ENCODE measurements at places on chromosomes 6 and 20.

GRCh38 chr20:41119614-41120561 is 17.5 kb upstream of the PLCG1 start:
- no peak for DNase-seq

GRCh38 chr6:12232339-12232738 is 57.8 kb upstream of the EDN1 start:
- no peak for DNase-seq

DNA sequence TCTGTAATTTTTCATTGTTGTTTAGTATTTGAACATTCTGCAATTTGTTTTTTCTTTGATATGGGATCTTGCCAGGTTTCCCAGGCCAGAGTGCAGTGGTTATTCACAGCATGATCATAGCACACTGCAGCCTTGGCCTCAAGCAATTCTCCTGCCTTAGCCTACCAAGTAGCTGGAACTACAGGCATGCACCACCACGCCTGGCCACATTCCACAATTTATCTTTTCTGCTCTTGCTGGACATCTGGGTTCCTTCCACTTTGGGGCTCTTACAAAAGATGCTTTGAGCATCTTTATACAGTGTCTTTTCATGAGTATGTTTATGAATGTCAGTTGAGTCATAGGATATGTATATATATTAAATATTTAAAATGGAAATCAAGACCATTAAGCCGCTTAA is 42.0 kb downstream of the PGM3 start:
- no peak for DNase-seq

GRCh38 chr20:52621401-52621800 is 350.8 kb upstream of the TSHZ2 start:
- DNase-seq, result no peak

DNA sequence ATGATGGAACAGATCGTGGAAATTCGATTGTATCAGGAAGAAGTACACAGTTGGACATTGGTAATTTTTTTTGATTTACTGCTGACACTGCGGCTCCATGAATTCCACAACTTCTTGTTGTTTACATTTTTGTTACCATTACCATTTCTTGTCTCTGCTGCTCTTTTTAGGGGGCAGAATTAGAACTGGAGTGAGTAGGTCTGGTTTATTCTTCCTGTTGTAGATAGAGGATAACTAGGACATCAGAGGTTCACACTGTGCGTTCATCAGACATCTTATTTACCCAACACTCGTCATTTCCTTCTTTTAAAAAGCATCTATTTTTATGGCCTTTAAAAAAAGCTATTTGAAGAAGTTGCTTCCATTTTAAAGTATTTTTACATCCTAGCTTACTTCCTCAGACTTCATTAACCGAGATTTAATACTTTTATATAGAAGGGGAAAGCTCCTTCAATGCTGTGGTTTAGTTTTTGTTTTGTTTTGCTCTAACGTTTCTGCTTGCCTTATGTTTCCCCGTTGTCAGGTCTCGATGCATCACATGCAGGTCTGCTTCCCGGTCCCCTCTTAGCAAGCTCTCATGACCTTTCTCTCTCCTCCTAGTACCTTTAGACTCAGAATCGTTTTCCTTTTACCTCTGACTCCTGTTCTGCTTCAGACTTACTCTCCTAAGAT is 139.1 kb downstream of the ARID1B start:
- no peak for DNase-seq

GRCh38 chr6:124881898-124882578 is 80.2 kb upstream of the RNF217 start:
- DNase-seq, result no peak

DNA sequence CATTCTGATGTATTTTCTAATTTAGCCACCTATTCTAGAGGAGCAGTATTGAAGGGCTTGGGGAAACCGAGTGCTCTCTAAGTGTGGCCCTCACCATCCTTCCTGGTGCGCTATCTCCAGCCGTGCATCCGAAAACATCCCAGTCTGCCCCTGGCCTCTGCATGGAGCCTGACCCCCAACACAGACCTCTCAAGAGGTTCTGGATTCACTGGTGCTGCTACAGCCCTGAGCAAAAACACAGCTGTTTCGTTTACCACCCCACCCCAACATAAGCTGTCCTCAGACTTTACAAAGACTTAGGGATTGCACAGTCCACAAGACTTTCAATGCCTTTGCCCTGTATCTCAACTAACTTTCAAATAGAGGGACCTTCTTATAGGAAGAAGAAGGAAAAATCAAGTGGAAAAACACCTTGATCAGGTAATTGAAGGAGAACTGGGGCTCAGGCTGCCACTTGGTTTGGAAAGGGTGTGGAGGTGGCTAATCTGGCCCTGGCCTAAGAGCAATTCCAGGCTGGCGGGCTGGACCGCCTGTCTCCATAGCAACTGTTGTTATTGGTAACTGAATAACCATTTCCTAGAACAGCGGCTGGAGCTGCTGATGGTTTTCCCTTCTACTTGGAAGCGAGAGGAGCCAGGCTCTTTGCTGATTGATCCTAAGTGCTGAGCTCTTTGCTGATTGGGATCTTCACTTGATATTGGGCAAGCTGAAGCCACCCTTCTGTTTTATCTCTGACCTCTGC is 90.2 kb upstream of the TOX2 start:
- peak; percentile 60 for DNase-seq

GRCh38 chr6:148935705-148936435 is 189.0 kb downstream of the UST start:
- no peak for DNase-seq

- DNase-seq, result no peak
These were observed 5.6 kb upstream of the C6orf132 start for GRCh38 chr6:42148058-42148457.

DNA sequence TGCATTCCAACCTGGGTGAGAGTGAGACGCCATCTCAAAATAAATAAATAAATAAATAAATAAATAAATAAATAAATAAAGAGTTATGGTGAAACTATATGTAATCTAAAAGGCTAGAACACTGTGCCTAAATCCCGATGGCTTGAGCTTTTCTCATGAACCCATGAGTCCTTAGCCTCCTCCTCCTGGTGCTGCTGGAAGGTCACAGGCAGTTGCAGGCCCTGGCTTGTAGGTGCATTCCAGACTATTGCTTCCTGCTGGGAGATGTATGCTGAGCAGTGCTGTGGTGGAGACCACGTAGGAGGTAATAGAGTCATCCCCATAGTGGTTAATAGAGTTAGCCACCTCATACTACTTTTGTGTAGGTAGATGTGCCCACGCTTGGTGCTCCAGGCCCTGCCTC is 12.5 kb downstream of the PTK7 start:
- no peak for DNase-seq

DNA sequence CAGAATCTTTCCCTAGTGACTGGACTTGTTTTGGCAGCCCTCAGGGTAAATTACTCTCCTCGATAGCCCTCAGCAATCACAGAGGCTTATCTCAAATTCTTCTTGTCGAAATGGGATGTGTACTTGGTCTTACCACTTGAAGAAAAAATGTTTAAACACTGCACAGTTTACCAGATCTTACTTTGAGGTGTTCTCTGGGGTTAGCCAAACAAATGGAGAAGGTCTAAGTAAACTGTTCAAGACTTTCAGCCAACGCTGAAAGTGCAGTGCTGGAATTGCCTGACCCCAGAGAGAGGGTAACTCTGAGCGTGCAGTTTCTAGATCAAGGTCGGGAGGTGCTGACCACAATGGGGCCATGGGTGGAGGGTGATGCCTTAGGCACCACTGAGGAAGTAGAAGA is 39.2 kb downstream of the MYLIP start:
- no peak for DNase-seq

GRCh38 chr6:49635978-49636712 is 494 bp downstream of the RHAG start:
- DNase-seq, result no peak

DNA sequence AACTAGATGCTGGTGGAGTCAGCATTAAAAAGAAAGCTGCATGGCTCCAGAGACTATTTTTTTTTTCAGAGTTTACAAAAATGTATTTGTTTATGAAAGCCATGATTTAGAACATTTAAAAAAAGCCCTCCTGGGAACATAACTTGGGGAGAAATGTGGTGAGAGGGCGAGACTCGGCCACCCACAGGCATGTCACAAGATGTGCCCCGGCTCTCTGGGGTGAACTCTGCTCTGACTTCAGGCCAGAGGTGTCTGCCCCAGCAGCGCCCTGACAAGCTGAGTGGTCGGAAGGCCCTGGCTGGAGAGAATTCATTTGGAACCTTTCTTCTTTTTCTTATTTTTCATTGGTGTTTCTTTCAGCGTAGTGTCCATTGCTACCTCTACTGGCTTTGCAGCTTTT is 21.7 kb upstream of the RFPL4B start:
- no peak for DNase-seq

DNA sequence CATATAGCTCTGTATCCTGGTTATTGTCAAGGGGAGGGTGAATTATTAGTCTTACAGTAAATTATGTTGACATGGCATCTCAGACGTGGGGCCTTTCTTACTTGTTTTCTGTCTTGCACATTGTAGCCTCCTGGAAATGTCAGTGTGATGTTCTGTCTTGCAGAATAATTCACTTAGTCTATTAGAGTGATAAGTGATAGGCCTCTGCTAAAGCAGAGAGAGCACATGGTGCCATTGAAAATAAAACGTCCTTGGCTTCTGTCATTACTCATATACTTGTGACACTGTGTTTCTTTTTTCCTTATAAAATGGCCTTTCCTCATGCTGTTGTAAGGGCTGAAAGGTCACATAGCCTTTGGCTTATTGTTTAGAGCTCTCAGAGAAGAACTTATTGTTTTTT is 531.0 kb downstream of the EPM2A start:
- DNase-seq, result no peak

DNA sequence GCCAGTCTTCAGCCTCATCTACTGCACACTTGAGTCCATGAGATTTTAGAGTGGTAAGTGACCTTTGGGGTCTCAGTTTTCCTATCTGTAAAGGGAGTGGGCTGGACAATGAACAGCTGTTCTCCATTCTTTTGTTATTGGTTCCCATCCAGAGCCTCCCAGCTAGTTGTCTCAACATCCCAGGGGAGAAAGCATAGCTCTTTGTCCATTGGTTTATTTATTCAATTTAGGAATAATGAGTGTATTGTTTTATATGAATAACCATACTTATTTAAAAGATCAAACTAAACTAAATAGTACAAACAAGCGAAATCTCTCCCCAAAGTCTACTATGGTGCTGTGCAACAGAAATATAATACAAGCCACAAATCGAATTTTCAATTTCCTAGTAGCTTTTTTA is 13.7 kb downstream of the PIGT start:
- DNase-seq, result no peak

DNA sequence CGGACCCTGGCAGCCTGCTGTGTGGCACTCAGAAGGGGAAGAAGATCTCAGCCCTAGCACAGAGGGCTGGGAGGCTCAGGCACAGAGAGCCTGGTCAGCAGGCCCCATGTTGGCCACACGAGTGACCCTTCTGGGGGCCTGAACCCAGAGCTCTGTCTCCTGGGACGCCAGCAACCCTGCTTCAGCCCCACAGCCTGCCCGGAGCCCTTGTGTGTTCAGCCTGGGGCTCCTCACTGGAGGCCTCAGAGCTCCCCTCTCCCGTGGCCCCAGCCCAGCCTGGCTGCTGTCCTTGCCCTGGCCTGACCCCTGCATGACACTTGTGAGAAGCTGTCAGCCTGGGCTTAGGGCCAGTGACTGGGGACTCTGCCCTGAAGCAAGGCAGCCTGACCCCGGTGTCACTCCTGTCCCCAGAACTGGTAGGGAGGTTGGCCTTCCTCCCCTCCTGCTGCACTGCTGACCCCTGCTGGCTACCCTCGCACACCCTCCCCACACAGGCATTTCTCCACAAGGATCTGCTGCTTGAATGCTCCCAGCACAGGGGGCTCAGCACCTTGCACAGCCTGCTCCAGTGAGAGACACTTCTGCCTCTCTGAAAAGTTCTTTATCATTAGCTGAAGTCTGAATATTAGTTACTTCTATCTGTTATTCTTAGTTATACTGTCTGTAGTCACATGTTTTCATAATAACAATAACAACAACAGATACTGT is 15.4 kb upstream of the IP6K3 start:
- DNase-seq, result no peak

DNA sequence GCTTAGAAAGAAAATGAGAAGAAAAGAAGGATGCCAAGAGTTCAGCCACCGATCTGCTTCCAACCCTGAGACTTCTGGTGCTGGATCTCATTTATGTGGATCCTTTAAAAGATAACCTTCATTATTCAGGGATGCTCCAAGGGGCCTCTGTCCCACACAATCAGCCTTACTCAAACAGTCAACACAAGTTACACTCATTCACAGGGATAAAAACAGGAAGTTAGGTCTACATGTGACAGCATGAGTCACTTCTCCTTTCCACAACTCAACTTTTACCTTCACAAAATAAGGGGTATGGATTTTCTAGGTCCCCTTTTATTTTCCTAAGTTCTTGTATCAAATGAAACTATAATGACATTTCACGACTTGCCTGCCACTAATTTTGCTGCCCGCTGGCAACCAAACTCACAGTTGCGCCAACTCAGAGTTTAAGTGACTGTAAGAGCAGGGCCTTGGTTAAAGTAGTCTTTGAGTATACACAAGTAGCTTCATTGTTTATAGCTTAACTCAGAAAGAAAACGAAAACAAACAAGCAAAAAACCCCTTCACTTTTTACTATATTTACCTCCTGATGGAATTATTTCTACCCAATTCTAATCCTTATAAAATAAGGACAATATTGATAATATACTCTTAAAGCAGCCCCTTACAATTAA is 278.8 kb upstream of the RUNX2 start:
- DNase-seq, result no peak

DNA sequence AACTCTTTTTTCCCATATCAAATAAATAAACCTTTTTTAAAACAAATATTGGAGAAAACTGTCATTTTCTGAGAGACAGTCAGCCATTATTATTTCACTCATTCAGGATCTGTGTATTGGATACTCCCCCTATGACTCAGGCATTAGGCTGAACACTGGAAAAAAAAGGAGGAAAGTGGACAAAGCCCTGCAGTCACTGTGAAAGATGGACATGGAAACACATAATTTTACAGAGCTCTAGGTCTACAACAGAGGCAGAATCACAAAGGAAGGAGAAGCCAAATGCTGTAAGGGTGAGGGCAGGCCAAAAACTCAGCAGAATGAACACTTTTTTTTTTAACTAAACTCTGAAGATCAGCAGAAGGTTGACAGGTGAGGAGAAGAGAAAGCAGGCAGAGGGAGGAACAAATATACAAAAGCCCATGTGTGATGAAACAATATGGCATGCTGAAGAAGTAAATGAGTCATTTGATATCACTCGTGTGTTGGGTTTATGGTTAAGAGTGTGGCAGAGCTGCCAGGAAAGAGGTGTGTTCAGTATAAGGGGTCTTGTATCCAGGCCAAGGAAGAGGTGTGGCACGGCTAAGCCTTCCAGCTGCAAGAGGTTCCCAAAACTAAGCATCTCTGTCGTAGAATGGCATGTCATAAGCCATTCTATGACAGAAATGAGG is 39.1 kb downstream of the EPB41L2 start:
- no peak for DNase-seq

DNA sequence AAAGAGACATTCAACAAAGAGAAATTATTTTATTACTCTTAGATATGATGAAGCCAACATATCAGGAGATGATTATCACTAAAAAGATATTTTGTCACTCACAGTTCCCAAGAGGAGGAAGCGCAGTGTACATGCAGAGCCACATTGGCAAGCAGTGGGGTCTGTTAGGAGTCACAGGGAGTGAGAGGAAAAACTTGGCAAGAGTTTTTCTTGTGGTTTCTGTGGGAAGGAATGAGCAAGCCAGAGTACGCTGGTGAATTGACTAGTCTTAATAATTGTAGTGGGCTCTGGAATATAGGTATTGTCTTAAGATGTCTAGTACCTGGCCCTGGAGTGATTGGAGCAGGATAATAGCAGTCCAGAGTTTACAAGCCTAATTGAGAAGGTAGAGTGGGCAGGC is 1095.2 kb downstream of the GRIK2 start:
- no peak for DNase-seq

- no peak for DNase-seq
These were observed 8.9 kb downstream of the ATXN1 start for GRCh38 chr6:16752206-16752866.
